Renal cortical epithelial cell (primary cell): ENCODE measurements at places on chromosomes 3 and 15. TPM values are rescaled to one million over a fixed set of nuclear protein-coding genes. Genes with fewer than 3 reads are reported as not detected.

DNA sequence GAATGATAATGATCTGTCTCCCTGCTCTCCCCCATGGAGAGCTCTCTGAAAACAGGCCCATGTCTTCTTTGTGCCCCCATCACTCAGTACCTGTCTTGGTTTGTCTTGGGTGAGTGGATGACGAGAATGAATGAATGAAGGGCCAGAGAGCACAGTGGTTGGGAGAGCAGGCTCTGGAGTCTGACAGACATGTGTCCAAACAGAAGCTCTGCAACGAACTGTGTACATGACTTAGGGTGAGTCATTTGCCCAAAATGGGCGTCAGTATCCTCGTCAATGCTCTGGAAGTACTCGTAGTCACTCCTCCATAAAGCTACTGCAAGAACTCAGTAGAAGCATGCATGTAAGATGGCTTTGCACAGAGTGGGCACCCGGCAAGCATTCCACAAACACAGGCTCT is 170.2 kb upstream of the TLE3 start:
- DNase-seq: peak; percentile 59

GRCh38 chr3:124773351-124774326 is 43.4 kb downstream of the UMPS start:
- DNase-seq: no peak

GRCh38 chr3:171632766-171633165 is 172.6 kb upstream of the TNIK start:
- DNase-seq: no peak

- DNase-seq: no peak
These were observed 432 bp upstream of the RAD54L2 start for GRCh38 chr3:51538115-51538458.

DNA sequence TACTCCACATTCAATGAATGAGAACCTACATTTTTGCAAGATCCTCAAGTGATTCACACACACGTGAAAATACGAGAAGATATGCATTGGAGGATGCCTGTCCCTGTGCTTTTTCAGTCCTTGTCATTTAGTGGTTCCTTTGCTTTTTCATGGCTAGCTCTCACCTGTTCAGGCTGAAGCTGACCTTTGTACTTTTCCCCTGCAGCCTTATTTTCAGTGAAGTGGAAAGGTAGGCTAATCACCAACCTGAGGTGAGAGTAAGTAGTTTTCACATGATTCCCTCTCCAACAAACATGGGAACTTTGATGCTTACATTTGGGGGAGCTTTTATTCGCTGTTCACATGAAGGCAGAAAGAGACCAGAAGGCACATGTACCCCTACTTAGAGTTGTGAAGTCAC is 8.3 kb downstream of the ITPR1 start:
- DNase-seq: peak; percentile 18

DNA sequence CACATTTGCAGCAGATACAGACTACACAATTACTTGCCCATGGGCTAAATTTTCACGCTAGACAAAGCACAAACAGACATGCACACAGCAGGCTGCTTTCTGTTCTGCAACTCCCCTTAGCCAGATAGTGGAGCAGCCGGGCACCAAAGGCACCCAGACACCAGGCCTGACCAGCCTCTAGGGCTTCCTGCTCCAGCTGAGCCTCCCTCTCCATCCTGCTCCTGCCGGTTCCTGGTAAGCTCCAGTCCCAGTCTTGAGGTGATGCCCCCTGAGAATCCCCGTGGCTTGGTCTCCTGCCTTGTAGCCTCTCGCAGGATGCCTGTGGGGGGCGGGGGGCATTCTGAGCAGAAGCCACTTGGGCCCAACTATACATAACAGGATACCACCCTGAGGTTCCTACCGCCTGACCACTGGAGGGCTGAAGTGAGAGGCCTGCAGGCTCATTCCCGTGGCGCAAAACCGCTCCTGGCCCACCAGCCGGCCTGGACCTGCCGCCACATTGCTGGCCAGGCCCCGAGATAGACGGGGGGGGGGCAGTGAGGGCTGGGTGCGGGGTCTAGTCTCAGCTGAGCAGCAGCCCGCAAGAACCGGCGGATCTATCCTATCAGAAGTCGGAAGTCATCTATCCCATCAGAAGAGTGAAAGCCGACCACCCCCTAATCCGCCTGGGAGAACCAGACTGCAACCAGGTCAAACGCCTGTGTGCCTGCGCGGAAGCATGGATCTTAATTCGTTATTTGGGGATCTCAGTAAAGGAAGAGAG is 3.9 kb downstream of the FOXL2 start:
- DNase-seq: no peak

DNA sequence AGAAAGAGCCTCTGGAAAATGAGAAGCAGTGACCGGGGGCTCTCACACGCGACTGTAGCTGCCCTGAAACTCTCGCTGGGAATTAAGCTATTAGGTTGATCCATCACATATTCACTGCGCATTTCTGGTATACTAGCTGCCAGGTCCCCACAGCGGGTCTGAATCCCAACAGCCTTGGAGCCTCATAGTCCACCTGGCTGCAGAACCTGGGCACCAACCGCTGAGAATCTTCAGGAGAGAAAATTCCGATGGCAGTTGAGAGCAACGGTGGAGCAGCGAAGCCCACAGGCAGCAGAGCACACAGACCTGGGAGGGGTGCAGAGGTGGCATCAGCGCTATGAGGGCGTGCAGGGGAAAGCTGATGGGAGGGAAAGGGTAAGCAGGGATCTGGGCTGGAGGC is 75.1 kb downstream of the FAM174B start:
- no peak for DNase-seq

VIPR1 gene
- total RNA-seq: 0.25 and 0.69 TPM in 2 replicates

SCG3 gene
- total RNA-seq: 0.05 TPM in 1 of 2 replicates, not detected in the other

- no peak for DNase-seq
These were observed 441.9 kb downstream of the ZIC1 start for GRCh38 chr3:147851062-147851461.

GRCh38 chr3:62955126-62955525 is 79.9 kb upstream of the CADPS start:
- DNase-seq: no peak
